ENCODE measurements at places on chromosomes 11 and 22.

DNA sequence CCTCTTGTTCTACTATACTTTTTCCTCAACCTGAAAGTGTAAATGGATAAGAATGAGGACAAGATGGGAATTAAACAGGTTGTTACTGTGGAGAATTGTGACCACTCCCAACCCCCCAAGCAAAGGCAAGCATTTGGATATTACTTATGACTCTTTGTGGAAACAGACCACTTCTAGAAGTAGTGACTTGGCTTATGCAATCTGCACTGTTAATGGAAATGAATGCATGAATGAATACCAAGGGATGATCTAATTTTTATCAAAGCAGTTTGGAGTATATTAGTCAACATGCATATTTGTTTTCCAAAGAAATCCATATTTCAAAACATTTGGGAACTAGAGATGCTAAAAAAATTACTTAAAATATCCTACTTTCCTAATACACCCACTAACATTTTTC is 35.3 kb downstream of the AMOTL1 start:
- no peak for DNase-seq

GRCh38 chr22:43783777-43784176 is 28.3 kb downstream of the EFCAB6 start:
- no peak for DNase-seq

- no peak for DNase-seq
Observed at GRCh38 chr11:68423481-68423880, 37.1 kb upstream of the PPP6R3 start.

DNA sequence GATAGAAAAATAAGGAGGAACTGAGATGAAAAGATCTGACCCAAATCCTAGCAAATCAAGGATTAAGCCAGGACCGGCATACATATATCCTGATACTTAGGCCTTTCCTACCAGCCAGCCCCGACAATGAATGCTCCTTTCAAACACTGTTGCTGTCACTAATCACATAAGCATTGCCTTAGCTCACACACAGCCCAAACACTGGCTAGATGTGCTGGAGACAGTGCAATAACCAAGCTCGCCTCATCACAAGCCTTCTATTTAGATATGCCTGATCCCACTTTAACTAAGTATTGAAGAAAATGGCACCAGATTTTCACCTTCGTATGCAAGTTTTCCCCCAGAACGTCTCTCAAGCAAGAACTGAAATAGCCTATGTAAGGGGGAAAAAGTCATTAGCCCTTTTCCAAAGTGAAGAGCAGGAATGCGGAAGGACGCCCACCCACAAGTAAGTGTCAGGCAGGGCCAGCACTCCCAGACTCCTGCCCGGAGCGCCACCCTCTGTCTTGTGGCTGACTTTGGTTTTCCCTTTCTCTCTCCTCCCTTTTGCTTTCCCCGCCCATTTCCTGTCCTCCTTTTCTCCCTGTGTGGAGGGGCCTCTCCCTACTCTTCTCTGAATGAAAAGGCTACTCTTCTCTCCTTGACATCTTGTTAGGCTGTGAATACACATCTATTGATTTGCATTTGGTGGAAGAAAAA is 8.9 kb upstream of the OPCML start:
- DNase-seq: no peak

DNA sequence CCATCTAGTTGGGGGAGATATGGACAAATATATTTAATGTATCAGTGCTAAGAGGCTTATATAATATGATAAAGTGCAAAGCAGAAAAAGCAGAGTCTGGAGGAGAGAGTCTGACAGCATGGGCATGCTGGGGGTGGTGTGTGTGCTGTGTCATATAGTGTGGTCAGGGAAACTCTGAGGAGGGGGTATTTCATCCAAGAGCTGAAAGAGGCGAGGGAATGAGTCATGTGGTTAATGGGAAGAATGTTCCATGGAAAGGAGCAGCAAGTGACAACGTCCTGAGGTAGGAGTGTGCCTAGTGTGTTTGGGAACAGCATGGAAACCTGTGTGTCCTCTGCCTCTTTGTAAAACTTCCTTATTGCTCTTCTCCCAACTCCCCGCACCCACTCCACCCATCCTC is 38.0 kb downstream of the EIF3F start:
- no peak for DNase-seq

DNA sequence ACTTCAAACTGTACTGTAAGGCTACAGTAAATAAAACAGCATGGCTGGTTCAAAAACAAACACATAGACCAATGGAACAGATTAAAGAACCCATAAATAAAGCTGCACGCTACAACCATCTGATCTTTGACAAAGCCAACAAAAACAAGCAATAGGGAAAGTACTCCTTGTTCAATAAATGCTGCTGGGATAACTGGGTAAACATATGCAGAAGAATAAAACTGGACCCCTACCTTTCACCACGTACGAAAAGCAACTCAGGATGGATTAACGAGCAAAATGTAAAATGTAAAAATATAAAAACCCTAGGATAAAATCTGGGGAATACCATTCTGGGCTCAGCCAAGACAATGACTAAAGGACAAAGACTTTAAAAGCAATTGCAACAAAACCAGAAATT is 201.8 kb upstream of the PGR start:
- no peak for DNase-seq

DNA sequence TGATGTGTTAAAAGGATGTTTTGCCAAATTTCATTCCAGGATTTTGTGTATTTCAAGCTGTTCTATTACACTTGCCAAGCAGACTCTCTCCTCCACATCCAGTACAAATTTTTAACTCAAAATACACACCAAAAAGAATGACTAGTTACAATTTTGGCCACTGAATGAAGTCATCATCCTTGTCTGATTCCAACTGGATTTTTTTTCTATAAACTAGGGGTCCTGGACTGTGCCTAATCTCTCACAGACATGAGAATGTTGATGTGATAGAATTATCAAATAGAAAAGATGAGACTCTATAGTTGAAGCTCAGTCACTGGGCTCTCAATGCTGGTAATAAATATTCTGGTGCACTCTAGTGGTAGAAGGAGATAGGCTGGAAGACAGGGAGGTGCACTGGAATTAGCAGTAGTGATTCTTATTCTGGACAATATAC is 85.8 kb downstream of the FANCF start:
- DNase-seq: no peak

DNA sequence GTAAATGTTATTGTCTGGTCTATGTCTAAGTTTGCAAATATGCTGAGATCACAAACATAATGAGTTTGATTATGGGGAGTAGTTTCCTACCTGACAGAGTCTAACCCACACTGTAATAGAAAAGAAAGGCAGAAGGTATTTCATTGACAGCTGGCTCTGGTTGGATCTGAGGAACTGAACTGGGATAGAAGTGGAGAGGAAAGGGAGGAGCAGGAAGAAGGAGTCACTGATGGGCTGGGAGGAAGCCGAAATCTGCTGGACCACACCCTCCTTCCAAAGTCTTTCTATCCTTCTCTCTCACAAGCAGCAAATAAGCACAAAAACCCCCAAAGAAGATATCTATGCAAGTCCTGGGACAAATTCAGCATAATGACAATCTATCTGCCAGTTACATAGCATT is 11.7 kb downstream of the BLID start:
- no peak for DNase-seq

- DNase-seq: no peak
Observed at GRCh38 chr11:109423466-109424190, 1.6 kb downstream of the C11orf87 start.

DNA sequence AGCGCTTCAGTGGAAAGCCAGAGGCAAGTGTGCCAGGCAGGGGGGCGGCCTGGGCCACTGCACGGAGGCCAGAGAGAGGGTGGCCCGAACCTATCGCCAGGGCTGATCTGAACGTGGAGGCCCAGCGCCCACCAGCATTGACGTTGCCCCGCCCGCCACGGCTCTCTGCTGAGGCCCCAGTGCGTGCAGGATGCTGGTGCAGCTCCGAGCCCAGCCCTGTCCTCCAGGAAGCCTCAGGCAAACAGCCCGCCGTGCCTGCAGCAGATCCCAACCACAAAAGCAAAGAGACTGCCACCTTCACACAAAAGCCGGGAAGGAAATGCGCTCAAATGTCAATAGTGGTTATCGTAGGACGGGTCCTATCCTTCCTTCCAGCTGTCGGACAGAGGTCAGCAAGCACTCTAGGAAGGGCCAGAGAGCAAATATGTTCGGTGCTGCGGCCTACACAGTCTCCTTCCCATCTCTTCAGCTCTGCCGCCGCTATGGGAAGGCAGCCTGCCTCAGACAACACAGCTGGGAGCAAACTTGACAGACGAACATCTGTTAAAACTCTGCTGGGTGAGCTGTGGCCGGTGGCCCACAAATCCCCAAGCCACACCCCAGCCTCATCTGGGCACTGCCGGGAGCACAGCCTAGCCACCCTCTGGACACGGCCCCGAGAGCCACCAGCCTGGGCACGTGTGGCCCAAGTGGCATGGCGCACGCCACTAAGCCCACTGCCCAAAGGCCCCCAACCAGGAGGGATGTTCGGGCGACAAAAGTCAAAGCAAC is 146.2 kb downstream of the CRYBB2 start:
- no peak for DNase-seq

DNA sequence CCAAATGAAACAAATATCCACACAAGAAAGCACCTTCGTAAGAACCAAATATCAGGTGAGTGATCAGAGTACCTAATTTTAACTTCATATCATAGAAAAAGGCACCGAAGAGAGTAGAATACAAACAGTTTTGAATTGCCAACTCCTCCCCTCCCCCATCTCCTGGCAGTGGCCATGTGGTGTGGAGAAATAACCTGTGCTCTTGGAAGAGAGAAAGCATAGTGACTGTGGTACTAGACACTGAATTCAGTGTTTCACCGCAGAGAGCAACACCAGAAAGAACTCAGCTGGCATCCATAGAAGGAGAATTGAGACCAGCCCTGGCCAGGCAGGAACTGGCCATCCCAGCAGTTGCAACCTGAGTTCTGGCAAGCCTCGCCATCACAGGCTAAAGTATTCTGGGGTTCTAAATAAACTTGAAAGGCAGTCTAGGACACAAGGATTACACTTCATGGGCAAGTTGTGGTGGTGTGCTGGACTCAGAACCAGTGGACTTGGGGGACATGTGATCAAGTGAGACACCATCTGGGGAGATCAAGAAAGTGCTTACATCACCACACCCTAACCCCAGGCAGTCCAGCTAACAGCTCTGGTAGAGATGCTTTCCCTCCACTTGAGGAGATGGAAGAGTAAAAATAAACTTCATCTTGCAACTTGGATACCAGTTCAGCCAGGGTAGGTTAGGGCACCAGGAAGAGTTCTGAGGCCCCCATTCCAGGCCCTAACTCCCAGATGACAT is 1003.2 kb downstream of the NTM start:
- DNase-seq: no peak

GRCh38 chr11:20110908-20111669 is 49.2 kb downstream of the DBX1 start:
- no peak for DNase-seq

GRCh38 chr11:17498058-17498457 is 21.4 kb upstream of the ABCC8 start:
- DNase-seq: no peak

- DNase-seq: no peak
Observed at GRCh38 chr22:40606306-40606705, 30.2 kb downstream of the MRTFA start.
